ENCODE measurements at places on chromosomes 12 and 14.

DNA sequence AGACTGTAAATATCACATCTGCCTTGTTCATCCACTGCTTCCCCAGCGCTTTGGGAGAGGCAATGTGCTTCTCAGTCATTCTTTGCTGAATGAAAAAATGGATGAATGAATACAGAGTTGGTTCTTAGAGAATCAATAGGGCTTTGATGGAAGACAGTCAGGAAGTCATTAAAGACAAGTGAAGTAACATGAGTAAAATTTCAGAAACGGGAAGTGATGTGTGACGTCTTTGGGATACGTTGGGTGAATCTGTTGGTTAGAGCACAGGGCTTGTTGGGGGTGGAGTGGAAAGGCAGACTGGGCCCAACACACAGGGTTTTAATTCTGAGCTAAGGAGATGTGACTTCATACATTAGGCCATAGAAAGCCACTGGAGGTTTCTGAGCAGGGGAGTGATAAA lies 39.0 kb upstream of the NRXN3 start:
- DNase-seq = no peak

GRCh38 chr12:123163227-123163626 lies 12.3 kb upstream of the PITPNM2 start:
- no peak for DNase-seq

- DNase-seq = no peak
These were observed 11.2 kb downstream of the FIGNL2 start for GRCh38 chr12:51837286-51837685.

DNA sequence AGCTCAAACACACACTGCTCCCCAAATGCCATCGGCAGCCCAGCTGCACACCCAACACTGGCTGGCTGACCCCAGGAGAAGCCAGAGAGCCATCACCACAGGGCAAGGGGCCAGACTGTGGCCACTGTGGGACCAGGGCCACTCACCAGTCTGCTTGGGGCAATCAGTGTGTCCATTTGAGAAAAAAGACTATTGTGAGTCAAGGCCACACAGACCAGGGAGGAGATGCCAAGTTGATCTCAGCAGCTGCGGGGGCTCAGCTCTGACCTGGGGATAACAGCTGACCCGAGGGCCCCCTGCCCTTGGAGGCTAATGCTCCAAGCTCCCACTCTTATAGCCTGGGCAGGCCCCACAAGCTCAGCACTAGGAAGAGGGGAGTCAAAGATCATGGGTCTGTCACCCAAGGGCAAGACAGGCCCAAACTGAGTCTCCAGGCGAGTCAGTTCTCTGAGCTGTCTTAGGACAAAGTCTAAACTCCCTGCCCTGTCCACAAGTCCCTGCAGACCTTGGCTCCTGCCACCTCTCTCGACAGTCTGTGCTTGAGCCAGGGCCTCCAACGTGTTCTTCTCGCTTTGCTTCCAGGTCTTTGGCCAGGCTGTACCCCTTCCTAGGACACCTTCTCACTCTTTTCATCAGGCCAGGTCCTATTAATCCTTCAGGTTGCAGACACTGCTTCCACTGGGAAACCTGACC lies 30.1 kb upstream of the PNMA1 start:
- no peak for DNase-seq

- DNase-seq = no peak
These were observed 926.6 kb upstream of the TMEM132C start for GRCh38 chr12:127340381-127340780.

GRCh38 chr12:76546889-76547288 lies 12.7 kb downstream of the OSBPL8 start:
- DNase-seq = no peak

DNA sequence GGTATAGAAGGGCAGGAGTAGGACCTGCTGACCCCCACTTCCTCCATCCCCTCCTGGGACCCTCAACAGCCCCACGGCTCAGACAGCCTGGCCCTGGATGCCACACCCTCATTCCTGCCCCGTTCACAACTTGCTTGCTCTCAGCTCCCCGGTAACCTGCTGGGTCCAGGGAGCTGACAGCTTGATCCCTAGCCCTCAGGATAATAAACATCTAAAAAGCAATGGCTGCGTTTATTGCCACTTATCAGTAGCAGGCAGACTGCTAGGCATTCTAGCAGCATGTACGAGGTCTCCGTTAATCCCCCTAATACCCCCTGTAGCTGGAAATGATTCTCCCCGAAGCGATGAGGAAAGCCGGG lies 24.3 kb upstream of the RPLP0 start:
- DNase-seq = no peak

GRCh38 chr14:73441286-73441685 lies 17.1 kb downstream of the NUMB start:
- DNase-seq = no peak

DNA sequence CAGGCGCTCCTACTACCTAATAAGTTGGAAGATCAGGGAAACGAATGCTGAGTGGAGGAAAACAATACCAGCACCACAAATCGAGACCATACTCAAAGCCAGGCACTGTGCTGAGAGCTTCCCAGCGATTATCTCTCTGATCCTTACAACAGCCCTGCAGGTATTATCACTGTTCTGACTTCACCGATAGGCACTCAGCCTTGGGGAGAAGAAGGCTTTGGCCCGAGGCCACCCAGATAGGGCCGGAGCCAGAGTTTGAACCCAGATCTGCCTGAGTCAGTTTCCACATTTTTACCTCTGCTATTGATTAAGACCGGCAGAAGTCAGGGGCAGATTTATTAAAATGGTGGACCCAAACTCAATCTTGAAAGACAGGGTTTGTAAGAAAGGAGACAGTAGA lies 4.9 kb downstream of the SVOP start:
- no peak for DNase-seq

DNA sequence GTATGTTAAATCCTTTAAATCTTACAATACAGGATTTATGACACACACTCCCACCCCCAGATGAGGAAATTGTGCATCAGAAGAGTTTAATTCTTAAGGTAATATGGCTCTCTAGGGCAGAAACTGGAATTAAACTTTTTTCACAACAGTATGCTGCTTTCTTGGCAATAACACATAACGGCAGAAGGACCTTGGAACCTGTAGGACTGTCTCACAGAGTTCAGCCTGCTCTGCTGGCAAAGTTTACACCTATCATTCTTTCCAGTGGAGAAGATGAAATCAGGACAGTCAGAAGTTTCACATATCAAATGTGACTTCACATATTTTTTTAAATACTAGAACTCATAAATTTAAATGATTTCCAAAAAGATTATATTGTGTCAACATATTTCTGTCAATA lies 30.6 kb upstream of the MYF6 start:
- peak; percentile 62 for DNase-seq

- DNase-seq = peak; percentile 87
These were observed 24.4 kb upstream of the TC2N start for GRCh38 chr14:91891721-91892220.

DNA sequence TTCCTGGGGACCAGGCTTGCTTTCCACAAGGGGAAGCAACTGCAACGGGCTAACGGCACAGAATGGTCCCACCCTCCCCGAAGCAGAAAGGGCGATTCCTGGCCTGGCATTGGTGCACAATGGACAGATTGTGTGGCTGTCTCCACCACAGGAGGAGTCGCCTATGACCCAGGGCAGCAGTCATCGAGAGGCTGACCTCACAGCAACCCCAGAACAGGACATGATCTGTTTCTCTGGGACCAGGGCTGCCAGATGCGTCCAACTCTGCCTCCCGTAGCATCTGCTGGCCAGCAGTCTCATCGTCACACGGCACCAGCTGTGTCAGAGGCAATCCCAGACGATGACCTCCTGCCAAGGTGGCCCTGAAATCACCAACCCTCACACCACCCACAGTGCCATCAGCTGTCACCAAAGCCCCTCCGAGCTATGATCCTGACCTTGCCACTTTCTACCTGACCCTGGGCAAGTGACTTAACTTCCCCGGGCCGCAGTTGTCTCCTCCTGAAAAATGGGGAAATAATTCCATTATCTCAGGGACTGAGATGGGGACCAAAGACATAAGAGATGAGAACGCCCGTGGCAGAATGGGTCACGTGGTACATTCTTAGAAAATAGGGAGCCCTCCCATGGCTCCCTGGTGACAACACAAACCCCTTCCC lies 86.7 kb downstream of the CHGA start:
- DNase-seq = peak; percentile 63

DNA sequence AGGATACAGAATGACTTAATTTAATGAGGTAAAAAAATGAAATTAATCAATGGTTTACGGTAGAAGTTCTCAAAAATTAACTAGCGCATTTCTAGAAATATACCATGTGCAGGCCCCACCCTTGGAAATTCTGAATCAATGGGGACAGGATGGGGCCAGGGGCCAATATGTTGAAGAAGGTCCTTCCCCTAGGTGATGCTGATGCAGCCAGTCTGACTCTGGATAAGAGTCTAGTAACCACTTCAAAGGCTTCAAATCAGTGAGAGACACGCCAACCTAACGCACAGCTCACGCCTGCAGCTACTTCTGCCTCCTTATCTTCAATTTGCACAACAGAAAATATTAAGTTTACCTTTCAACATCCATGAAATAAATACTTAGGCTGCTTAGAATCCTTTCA lies 14.9 kb downstream of the GIT2 start:
- no peak for DNase-seq

DNA sequence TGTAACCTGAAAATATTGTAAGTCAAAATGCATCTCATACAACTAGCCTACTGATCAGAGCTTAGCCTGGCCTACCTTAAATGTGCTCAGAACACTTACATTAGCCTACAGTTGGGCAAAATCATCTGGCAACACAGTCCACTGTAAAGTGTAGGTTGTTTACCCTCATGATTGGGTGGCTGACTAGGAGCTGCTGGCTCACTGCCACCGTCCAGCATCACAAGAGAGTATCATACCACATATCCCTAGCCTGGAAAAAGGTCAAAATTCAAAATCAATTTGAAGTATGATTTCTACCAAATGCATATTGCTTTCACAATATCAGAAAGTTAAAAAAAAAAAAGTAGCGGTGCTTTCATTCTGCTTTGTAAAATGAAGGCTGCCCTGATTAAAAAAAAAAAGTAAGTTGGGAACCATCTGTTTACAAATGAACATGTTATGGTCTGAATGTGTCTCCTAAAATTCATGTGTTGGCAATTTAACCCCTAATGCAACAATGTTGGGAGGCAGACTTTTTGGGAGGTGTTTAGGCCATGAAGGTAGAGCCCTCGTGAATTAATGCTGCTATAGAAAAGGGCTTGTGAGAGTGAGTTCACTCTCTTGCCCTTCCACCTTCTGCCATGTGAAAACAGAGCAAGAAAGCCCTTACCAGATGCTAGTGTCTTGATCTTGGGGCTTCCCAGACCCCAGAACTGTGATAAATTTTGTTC lies 211.8 kb downstream of the PPM1H start:
- DNase-seq = no peak
